Stimulated activated CD4-positive, alpha-beta T cell treated with anti-CD3 and anti-CD28 coated beads, TNF-alpha, amount 100 ng/mL, for 1 hour (primary cell): ENCODE measurements at places on chromosomes 12 and 14.

DNA sequence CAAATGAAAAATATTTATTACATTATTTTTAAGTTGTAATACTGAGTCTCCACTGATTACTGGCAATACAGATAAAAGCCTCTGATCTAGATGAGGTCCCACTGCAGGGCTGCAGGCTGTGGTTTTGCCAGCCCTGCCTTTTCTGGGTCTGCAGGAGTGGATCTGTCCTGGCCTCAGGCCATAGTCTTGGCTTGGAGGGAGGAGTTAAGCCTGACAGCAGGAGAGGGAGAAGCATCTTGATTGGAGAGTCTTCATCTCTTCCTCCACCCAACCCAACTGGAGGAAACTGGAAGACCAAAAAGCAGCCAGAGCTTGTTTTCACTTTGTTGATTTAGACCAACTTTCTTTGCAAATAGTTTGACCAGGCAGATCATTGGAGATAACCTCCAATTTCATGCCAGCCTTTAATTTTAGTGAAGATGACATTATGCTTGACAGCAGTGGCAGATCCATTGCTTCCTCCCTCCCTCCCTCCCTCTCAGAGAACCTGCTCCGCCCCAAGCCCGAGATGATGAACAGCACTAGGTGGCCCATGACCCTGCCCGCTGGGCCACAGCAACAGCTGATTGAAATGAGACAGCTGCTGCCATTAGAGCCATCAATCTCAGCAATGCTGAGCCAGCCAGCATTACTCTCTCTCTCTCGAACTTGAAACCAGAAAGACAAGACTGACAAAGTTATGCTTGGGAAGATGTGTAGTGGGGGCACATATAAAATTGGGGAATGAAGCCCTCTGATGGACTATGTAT is 222.4 kb downstream of the GLT1D1 start:
- DNase-seq = no peak

- no peak for DNase-seq
Observed at GRCh38 chr12:80867941-80868340, 69.8 kb downstream of the LIN7A start.

DNA sequence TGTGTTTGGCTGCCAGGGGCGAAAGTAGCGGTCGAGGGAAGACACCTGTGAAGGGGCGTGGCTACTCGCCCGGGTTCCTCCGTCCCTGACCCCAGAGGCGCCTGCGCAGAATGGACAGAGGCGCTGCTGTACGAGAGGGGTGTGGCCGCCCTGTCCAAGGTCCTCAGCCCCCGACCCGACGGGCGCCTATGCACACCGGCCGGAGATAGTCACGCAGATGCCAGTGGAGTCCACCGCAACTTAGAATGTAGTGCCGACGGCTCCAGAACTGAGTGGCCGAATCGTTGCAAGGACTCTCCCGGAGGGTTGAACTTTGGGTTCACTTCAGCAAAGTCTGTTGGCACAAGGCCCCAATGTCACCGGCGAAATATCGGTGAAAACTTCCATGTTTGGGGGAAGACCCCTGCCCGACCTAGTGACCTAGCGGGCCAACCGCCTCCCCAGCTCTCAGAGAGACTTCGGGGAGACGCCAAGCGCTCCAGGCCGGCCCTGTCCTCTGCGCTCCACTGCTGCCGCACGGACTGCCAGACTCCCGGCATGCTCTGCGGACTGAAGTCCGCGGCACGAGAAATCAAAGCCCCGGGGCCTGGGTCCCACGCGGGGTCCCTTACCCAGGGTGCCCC is 541 bp upstream of the RNU6-7 start:
- DNase-seq = peak; percentile 61

GRCh38 chr14:81668626-81669274 is 135.1 kb upstream of the SEL1L start:
- DNase-seq = no peak

- no peak for DNase-seq
Observed at GRCh38 chr14:101604228-101604934, 43.1 kb downstream of the DIO3 start.

DNA sequence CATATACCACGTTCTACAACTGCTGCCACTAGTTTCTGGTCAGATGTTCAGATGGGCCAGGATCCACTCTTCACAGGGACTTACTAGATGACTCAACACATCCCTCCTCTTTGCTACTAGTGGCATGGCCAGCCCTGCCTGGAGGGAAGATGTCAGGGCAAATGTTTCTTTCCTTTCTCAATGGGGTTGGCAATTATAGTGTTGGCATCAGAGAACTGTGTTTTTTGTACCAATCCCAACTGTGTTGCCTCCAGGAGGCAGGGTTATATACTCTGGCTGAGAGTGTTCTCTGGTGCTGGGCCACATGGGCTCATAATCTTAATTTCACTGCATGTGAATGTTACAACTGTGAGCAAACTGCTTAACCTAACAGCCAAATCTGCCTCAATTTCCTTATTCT is 69.9 kb upstream of the AVPR1A start:
- no peak for DNase-seq

DNA sequence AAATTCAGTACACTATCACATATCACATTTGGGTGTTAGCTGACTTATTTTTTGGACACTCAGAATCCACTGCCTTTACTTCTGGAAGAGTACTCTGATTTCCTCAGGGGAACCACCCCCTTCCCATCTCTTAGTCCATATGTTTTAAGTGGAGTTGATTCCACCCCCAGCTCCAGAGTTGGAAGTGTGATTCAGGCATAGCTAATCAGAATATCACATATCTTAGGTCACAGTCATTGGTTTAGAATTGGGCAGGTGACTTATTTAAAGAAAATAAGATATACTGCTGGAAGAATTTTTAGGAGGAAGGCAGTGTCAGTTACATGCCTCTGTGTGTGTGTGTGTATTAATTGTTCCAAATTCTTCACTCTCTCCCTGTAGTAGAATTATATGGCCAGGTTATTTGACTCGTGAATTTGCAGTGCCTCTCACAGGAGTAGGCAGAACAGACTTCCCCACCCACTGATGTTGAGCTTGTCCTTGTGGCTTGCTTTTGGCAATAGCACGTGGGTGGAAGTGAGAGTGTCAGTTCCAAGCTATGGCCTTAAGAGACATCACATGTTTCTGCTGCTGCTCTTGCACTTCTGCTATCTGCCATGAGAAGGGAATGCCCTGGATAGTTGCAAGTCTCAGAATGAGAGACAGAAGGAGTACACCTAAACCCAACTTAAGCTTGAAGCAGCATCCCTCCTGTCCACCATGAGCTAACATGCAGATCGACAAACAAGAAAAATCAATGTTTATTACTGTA is 6.4 kb upstream of the GAS2L3 start:
- no peak for DNase-seq

DNA sequence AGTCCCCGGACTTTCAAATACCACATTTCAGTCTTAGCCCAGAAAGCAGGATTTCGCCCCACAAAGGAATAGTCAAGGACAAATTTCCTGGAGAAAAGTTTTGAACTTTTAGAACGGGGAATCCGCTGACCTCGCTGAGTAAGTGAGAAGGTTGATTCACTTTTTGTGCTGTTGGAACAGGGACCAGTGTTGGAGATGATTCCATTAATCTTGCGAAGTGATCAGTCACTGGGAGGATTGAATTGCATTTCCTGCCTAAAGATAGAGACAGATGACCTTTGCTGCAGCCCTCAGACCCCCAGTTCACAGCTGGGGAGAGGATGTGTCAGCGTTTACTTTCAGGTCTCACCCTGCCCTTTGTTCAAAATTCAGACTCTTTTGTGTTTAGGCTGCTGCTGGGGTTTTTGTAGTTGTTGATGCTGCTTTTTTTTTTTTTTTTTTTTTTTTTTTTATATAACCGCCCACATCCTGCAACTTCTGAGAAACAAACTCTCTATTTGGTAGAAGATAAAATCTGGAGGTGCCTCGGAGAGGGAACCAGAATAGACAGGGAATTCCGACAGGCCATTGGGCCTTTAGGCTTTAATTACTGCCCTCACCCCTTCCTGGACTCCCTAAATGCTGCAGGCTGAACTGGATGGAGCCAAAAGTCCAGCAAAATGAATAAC is 9.8 kb upstream of the KDM2B start:
- DNase-seq = no peak

- DNase-seq = no peak
Observed at GRCh38 chr12:105822131-105823105, 316.3 kb downstream of the NUAK1 start.

DNA sequence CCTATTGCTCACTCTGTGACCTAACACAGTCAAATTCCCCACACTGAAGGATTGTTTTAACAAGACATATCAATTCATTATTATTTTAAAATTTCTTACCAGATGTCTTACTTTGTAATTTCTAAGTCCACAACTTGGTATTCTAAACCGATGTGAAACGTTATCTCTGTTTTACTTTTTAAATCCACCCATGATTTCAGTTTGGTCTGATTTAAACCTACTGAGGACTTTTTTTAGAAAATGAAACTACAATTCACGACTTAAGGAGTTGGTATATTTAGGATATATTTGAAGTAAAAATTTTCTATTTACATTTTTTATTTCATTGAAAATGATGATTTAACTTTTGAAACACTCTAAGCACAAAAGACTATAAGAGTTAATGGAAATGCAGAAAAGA is 35.1 kb upstream of the GRIP1 start:
- no peak for DNase-seq

DNA sequence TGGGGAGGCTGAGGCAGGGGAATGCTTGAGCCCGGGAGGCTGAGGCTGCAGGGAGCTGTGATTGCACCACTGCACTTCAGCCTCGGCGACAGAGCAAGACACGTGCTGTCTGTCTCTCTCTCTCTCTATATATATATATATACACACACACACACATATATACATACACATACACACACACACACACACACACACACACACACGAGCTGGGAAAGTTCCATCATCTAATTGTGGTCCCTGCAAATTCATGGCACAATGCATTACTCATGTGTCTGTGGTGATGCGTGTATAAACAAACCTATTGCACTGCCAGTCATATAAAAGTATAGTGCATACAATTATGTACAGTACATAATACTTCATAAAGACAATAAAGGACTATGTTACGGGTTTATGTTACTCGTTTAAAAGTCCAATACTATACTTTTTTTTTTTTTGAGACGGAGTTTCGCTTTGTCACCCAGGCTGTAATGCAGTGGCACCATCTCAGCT is 36.6 kb downstream of the WDR89 start:
- DNase-seq = no peak

DNA sequence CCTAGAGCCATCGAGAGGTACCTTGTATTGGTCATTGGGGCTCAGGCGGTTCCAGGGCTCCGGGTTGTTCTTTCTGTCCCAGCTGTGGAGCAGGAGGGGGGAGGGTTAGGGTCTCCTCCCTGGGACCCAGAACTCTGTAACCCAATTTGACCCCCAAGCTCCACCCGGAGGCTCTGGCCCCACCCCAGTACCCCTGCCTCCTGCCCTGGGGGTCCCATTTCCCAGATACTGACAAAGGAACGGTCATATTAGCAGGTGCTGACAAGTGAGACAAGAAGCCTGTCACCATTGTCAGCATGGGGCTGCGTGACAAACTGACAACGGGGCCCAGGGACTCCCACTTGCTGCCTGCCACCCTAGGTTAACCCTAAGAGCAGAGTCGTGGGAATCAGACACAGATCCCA is 6.2 kb downstream of the SHMT2 start:
- DNase-seq = no peak

DNA sequence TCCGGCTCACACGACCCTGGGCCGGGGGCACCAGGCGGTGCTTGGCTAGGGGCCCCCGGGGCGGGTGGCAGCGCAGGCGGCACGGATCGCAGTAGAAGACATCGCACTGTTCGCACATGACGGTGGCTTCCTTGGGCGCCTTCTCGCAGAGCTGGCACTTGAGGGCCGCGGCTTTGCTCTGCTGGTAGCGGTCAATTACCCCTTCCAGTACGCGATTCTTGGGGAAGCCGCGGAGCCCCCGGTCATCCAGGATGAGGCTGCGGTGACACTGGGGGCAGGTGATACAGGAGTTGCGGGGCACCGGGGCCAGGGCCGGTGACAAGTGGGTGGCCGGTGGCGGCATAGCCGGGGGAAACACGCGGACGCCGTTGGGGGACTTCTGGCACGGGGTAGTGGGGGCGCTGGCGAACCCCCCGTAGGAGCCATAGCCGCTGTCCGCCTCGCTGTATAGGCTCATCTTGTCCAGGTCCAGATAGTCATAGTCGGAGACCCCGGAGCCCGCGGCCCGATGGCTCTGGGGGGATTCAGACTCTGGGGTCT is 553 bp downstream of the TRIM9 start:
- DNase-seq = peak; percentile 9

DNA sequence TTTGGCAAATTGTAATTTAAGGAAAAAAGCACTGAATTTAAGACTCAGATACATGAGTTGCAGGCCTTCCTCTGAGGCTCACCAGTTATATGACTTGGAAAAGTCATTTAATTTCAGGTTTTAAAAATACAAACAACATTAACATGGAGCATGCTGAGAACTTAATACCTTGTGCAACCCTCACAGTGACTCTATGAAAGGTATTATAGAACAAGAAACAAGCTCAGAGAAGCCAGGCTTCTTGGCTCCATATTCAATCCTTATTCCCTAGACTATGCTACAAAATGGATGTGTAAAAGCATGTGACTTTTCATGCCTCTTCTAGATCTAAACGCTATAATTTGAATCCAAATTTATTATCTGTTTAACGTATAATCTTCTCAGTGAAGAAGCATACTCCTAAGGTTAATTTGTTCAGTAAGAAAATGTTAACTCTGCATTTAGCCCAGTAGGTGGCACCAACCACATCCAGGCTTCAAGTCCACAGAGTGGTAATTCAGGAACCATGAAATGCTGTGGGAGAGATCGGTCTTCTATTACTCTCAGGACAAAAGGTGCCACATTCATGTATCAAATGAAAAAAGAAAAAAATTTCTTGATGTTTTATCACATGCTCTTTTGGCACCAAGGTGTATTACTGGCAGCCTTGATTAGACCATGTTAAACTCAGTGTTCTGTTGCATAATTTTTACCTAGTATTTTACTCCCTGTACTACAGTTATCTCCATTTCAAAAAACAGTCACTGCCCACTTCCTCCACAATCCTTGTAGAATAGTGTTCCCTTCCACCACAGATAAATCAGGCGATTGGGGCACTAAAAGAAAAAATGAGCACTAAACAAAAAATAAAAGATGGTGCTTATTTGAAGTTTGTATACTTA is 9.3 kb downstream of the CCDC196 start:
- DNase-seq = no peak

DNA sequence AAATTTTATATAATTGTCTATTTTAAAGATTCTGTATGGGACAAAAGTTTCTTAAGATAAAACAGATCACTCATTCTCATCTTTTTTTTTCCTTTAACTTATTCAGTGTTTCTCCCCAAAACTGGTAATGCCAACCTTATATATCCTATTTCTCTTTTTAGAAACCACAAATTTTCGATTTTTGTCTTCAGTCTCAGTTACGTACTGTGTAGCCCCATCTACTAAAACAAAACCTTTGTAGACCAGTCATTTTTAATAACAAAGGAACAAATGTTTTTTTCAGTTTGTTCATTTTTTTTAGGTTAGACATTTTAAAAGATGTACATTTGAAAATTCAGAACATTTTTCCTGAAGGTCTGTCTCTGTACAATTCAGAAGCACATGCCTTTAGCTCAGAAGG is 18.2 kb downstream of the PNMA1 start:
- DNase-seq = no peak

- no peak for DNase-seq
Observed at GRCh38 chr14:92437729-92438285, 75.8 kb upstream of the RIN3 start.
